AML-193 (cell line): ENCODE measurements at places on chromosomes 5 and 9.

DNA sequence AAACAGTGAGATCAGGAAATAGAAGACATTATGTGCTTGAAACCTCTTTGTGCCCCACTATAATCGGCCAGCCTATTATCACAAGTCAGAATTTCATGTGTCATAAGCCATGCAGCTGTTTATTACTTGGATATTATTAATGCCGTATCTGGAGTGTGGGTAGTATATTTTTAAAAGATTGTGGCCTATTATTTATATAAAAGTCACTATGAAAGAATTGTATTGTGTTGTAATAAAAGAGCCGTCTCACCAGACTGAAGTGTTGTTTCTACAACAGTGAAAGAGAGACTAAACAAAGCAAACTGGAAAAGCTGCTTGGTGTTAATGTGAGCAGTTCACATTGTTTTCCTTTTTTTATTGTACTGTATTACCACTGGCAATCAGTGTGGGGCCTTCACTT, 449.1 kb downstream of the PSAT1 start:
- DNase-seq: no peak

DNA sequence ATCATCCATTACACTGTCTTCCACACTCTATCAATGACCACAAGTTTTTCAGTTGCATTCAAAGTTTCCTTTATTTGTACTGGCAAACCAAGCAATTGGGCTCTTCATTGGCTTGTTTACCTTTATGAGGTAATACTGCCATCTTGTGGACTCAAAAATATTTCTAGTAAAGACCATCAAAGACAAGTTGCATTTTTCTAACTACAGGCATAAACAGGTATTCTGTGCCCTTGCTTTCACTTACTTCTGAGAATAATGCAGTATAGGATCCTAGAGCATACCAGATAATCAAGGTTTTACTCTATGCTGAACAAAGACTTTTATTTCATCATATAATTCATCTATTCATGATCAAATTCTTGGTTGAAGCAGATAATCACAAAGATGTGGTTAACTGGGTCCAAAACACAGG, 173.7 kb upstream of the POU5F2 start:
- peak; percentile 41 for DNase-seq

- no peak for DNase-seq
Observed at GRCh38 chr5:177220576-177220975, 82.9 kb downstream of the RAB24 start.

DNA sequence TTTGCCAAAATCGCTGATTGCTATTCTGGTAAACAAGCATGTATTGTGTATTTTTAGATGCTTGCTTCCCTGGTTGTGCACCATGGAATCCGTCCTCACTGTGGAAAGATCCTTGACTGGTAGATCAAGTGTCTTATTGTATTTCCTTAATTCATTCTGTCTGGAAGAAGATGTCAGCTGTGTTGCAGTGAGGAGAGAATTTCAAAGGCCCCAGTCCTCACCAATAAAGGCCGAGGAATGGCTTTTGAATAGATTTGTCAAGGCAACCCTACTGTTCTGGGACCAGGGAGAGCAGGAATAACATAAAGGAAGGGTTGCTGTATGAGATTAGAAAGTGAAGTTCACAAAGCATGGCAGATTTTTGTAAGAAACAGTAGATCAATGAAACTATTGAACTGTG, 36.2 kb upstream of the POU5F2 start:
- DNase-seq: no peak
